Activated B cell treated with CpG ODN at 0.5 μM for 24 hours (primary cell): ENCODE measurements at places on chromosomes 5 and 9. TPM values are rescaled to one million over a fixed set of nuclear protein-coding genes. Genes with fewer than 3 reads are reported as not detected.

GLRA1 gene
- total RNA-seq: not detected in 2 replicates

GABRA1 gene
- total RNA-seq: not detected in 2 replicates

MRPL41 gene
- total RNA-seq: 26.0 and 32.9 TPM in 2 replicates

RNF180 gene
- total RNA-seq: not detected in 2 replicates

SH3GL2 gene
- not detected in 2 replicates for total RNA-seq

SNCAIP gene
- total RNA-seq: not detected in 2 replicates

CYLC2 gene
- not detected in 2 replicates for total RNA-seq

CDH6 gene
- not detected in 2 replicates for total RNA-seq

OTP gene
- total RNA-seq: not detected in 2 replicates

UBE2QL1 gene
- 1.2 and 1.3 TPM in 2 replicates for total RNA-seq

INSYN2B gene
- not detected in 2 replicates for total RNA-seq

IRX4 gene
- not detected in 2 replicates for total RNA-seq

SLC25A48 gene
- not detected in 2 replicates for total RNA-seq

NCS1 gene
- 0.24 and 0.59 TPM in 2 replicates for total RNA-seq

CBY3 gene
- total RNA-seq: not detected in 2 replicates

NME5 gene
- not detected in 2 replicates for total RNA-seq

BHMT2 gene
- total RNA-seq: not detected in 2 replicates

C5orf52 gene
- total RNA-seq: not detected in 2 replicates

FOXD4L5 gene
- total RNA-seq: 0.49 and 0.75 TPM in 2 replicates
